ENCODE measurements at places on chromosomes 5 and 9. TPM values are rescaled to one million over a fixed set of nuclear protein-coding genes. Genes with fewer than 3 reads are reported as not detected.

TMC1 gene
- total RNA-seq = 0.79 TPM

PLEKHG4B gene
- 31.4 TPM for total RNA-seq

AGXT2 gene
- not detected for total RNA-seq

EPB41L4A gene
- 37.7 TPM for total RNA-seq

ARSK gene
- 9.7 TPM for total RNA-seq

ALDOB gene
- not detected for total RNA-seq

LCP2 gene
- total RNA-seq = not detected

SOX30 gene
- total RNA-seq = not detected

SEMA4D gene
- 34.2 TPM for total RNA-seq

ZDHHC21 gene
- total RNA-seq = 4.7 TPM

PLAA gene
- total RNA-seq = 26.7 TPM

IL4 gene
- not detected for total RNA-seq

NACC2 gene
- 7.9 TPM for total RNA-seq

OGN gene
- total RNA-seq = not detected

NTMT1 gene
- 20.4 TPM for total RNA-seq

EGFL7 gene
- total RNA-seq = 2.0 TPM

ZER1 gene
- total RNA-seq = 34.2 TPM

SHROOM1 gene
- 8.8 TPM for total RNA-seq

QRFP gene
- not detected for total RNA-seq

All from placental epithelial cell (primary cell).